ENCODE measurements at places on chromosomes 3 and 15.

- no peak for DNase-seq
Measured at GRCh38 chr15:81083201-81083600, 50.9 kb upstream of the CFAP161 start.

GRCh38 chr3:101124125-101124524 lies 130.9 kb upstream of the ABI3BP start:
- no peak for DNase-seq

GRCh38 chr3:169964176-169964575 lies 2.4 kb upstream of the SEC62 start:
- DNase-seq, result no peak

DNA sequence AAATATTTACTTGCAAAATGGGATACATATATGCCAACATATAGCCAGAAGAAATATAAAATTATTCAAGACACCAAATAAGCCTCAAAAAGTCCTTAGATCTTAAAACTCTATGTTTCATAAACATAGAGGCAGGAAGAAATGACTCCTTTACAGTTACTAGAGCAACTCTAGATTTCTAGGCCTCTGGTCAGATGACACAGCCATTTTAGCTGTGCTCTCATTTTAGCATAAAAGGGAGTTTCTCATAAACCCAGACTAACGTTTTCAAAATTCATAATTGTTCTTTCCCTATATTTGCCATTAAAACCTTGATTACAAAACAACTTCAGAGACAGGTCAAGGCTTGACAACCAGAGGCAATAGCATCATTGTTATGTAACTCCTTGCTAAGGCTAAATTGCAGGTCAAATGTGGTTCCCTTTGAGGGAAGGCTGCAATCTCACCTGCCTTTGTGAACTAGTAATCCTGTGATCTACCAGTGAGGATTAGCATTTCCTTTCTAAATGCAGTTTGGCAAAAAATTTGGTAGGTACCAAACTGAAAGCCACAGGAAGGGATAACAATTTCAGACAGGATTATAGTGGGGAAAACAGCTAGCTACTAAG lies 8.2 kb downstream of the THOC7 start:
- DNase-seq, result no peak

DNA sequence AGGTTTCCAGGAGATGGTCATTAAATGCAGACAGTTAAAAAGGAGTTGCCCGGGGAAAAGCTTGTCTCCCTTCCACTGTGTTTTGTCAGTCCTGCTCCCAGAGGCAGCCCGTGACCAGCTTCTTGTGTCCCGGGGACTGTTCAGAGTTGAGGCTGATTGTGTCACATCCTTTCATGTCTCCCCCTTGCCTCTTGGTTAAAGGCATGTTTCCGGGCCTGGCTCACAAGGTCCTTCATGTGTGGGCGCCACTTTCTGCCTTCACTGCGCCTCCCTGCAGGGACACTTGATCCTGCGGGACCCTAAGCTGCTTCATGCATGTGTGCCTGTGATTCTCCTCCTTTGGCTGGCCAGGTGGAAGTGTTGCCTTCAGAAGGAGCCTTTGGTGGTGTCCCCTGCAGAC lies 9.2 kb downstream of the CHCHD6 start:
- DNase-seq, result no peak

- DNase-seq, result no peak
Measured at GRCh38 chr3:15368561-15369135, 36.3 kb upstream of the SH3BP5 start.

DNA sequence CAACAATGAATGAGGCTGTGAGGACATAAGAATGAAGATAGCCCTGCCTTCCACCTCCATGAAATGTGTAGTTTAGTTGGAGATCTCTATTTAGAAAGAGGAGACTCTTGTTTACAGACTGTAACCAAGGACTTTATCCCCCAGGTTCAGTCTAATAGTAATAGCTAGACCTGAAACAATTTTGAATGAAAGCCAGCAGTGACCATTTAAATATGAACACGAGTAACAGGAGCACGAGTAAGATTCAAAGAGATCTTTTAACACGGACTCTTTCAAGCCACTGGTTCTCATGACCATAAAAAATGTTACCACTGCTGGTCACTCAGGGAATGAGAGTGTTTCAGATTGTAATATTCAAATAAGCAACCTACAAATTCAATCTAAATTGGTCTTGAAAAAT lies 123.1 kb downstream of the FMN1 start:
- DNase-seq, result no peak

GRCh38 chr3:121436641-121437040 lies 109.1 kb downstream of the POLQ start:
- DNase-seq, result no peak

DNA sequence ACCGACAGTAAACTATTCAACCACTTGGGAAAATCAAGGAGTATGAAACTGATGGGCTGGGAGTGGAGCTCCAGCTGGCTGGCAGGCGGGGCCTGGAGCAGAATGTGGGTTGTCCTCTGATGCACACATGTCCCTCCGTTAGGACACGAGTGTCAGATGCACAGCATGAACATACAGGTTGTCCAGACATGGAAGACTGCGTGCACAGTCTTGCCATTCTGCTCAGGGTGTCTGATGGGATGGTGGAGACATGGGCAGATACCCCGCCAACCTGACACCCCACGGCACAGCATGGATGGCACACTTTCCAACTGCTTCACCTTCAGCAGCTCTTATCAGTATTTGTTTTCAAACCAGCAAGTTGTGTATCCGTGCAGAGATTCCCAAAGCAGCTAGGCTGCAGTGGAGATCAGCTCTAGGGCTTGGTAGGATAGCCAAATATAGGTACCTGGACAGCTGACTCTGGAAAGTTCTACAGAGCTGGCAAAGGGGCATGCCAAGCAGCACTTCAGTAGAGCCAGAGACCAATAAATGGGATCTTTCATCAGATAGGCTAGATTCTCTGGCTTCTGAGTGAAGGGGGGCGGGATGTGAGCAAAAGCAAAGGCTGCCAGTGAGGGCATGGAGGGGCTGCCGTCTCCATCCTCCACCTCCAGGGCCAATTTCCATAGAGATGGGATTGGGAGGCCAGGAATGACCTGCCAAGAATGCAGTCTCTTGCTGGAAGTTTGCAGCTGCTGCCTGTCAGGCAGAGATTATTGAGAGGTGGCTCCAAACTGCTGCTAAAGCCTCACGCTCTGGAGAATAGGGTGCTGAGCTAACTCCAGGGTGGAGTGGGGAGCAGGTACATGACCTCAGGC lies 47.2 kb upstream of the KY start:
- peak; percentile 62 for DNase-seq

DNA sequence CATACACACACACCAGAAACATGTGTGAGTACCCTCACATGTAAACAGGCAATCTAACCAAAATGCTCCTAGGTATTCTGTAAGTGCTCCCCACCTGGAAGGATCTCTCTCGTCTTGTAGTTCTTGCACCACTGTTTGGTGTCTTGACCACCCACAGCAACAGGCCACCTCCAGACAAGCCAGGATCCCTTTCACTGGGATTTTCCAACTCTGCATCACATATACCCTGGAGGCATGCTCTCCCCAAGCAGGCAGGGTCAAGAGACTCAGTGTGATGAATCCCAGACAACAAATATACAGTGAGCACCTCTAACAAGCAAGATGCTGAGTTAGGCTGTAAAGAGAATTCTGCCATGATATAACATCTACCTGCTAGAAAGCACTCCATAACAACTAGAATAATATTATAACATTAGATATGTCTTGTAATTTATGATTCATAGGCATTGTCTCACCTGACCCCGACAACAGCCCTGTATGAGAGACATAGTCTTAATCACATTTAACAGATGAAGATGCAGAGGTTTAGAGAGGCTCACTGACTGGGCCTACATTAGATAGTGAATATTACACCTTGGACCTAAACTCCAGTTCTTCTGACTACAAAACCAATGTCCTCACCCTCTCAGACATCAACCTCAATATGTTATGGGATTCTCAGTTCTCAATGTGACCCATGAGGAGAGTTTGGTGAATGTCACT lies 76.5 kb upstream of the BCL6 start:
- no peak for DNase-seq

DNA sequence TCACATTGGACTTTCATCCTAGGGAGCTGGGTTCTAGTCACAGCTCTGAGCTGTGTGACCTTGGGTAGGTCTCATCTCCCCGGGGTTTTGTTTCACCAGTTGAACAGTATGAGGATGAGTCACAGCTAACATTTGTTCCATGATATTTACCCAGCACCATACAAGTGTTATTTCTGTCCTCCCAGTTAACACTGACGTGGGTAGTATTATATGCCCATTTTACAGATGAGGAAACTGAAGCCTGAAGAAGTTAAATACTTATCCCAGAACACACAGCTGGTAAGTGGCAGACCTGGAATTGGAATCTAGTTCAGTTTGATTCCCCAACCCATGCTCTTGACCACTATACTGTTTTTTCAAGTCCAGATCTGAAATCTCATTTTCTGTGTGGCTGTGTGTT lies 908 bp upstream of the RARB start:
- no peak for DNase-seq

DNA sequence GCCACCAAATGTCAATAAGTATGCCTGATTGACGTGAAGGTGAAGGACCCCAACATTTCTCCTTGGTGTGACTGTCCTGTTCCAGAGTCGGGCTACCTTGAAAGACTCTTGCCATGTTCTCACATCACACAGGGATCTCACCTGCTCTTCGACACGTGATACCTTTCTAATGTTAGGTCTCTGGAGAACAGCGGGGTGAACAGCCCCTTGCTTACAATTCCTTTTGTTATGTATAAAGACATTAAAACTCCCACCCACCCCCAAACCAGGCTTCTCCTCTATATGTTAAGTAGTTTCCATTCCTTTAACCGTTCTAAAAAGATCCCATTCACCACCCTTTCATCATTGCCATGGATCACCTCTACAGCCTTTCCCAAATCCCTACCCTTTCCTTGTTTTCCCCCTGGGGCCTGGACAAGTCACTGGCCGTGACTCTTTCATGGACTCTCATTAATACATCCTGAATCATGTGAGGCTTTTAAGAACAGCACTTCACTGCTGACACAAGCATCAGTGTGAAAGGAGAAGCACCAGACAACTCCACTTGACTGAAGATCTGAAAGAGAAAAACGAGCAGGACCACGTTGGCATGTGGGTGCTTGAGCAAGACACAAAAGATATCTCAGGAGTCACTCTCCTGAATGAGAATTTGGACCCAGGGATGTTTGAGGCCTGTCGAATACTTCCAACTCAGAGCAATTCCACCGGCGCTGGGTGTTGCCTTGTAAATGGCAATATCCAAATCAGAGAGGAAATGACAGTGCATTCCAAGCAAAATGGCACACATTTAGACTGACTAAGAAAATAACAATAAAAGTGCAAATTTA lies 115.0 kb downstream of the FOXP1 start:
- no peak for DNase-seq

GRCh38 chr15:54017959-54018358 lies 39.7 kb downstream of the UNC13C start:
- DNase-seq, result peak; percentile 4

GRCh38 chr3:111238885-111239284 lies 167.3 kb downstream of the NECTIN3 start:
- no peak for DNase-seq

- DNase-seq, result no peak
Measured at GRCh38 chr3:188067932-188068331, 86.0 kb upstream of the LPP start.

DNA sequence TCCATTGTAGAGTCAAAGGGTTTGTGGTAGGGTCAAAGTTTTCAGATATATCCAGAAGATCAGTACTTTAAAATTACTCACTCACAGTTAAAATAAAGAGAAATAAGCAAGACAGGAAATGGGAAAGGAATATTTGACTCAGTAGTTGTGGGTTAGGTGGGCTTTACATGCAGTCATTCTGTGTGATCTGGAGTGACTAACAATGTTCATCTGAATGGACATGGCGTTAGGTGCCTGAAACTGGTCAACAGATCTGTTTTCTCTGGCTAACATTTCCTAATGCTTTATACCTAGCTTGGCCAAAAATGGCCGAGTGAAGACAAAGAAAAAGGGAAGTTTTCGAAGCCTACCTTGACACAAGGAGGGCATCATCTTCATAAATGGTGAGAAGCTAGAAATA lies 133.4 kb upstream of the SATB1 start:
- no peak for DNase-seq

- no peak for DNase-seq
Measured at GRCh38 chr3:128112357-128112968, 11.1 kb downstream of the RUVBL1 start.

GRCh38 chr3:118573912-118574311 lies 460.7 kb downstream of the IGSF11 start:
- no peak for DNase-seq

DNA sequence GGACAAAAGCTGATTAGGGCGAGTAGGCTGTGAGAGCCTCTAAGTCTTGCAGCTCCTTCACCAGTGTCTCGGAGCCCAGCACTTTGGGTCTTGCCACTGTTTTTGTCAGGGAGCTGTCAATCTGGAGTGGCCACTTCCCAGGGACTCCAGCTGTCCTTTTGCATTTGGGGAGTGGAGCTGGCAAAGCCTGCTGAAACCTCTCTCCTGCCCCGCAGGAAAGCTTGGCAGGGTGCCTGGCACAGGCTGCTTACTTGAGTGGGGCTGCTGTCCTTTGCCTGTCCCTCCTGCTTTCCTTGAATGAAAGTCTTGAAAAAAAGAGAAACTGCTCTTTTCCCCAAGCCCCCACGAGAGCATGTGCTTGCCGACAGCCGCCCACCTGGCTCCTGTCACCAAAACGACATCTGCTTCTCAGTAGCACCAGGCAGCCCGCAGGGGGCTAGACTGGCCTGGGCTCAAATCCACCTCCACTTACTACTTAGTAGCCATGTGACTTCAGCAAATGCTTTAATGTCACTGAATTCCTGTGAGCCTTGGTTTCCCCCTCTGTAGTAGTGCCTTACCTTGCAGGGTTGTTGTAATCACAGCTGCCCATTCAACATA lies 13.7 kb downstream of the USP13 start:
- DNase-seq, result peak; percentile 65

GRCh38 chr3:186308549-186308948 lies 53.5 kb downstream of the DGKG start:
- no peak for DNase-seq

- no peak for DNase-seq
Measured at GRCh38 chr3:173863551-173863950, 466.0 kb downstream of the NLGN1 start.

GRCh38 chr15:62539236-62539635 lies 374.2 kb upstream of the C2CD4B start:
- DNase-seq, result no peak

- no peak for DNase-seq
Measured at GRCh38 chr3:192220915-192221314, 506.4 kb downstream of the FGF12 start.

GRCh38 chr3:186058225-186058624 lies 50.7 kb downstream of the ETV5 start:
- DNase-seq, result no peak

Data from Ammon's horn (tissue), 1 donor.